ENCODE measurements at places on chromosomes 11 and 22. TPM values are rescaled to one million over a fixed set of nuclear protein-coding genes. Genes with fewer than 3 reads are reported as not detected.
A peak's percentile ranks its signal among the peaks of the same experiment; 100 is the strongest.

DNA sequence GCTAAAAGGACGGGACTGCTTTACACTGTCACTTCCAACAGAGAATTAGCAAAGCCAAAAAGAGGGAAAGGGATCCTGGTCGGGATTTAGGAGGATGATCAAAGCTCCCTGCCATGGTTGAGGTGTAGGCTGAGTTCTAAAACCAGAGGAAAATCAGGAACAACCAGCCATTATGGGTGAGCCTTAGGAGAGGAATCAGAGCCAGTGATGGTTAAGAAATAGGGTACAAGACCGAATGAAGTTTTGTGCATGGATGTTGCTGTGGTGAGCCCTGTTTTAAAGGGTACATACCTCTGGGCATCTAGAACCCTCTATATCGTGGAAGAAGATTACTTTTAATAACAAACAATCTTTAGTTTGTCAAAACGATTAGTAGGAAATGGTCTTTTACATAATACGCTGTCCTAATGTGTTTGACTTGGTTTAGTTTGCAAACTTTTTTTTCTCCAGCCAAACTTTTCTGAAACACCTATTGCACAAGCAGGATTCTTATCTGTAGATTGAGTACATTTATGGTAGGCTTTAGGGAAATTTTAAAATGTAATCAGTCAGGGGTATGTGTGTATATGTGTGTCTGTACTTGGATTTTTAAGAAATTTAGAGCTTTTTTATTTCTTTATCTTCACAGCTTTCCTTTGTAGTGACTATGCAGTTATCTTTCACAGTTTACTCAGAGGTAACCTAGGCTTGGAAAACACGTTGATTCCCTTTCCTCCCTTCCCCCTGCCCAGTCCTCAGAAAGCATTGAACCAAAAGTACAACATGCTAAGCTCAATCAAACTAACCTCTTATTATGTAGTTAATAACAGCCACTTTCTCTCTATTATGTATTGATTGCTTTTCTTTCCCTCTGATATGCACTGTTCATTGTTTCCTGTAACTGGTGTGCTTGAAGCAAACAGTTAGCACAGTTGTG, 26.8 kb downstream of the TRIM44 start:
- no peak for DNase-seq
- H3K27me3 ChIP-seq = no peaks in the 10 kb centered on the region
- H3K4me3 ChIP-seq = no peak overlapping the region
- peaks cover 44% of the 10 kb centered on the region for H3K36me3 ChIP-seq
- no peak overlapping the region for H3K27ac ChIP-seq

The CEP126 gene
- 1.3 TPM for total RNA-seq

GRCh38 chr22:33625959-33626358, 294.3 kb downstream of the LARGE1 start:
- H3K27ac ChIP-seq = no peak overlapping the region
- peaks cover 1% of the 10 kb centered on the region for H3K4me1 ChIP-seq
- no peak overlapping the region for H3K4me3 ChIP-seq
- no peaks in the 10 kb centered on the region for H3K36me3 ChIP-seq

The ELFN2 gene
- total RNA-seq = 0.05 TPM

DNA sequence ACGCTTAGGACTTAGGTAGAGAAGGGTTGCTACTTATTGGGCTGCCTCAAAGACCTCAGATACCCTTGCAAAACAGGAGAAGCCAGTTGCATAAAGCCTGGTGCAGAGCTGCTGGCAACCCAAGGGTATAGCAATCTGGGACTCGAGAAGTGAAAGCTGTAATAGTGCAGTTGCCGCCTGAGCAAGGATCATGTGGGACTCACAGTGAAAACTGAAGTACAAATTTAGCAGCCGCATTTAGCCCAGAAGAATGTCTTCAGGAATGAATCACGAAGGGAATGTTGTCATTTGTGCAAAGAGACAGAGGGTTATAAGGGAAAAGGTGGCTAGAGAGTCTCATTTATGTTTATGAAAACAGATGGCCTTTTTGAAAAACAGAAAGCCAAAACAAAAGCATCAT, 267.2 kb downstream of the TENM4 start:
- H3K27ac ChIP-seq = peak overlapping the region; percentile 31
- no peak overlapping the region for H3K4me3 ChIP-seq
- no peaks in the 10 kb centered on the region for H3K4me1 ChIP-seq
- no peaks in the 10 kb centered on the region for H3K36me3 ChIP-seq
- DNase-seq = peak; percentile 36

GRCh38 chr11:15836795-15837194, 519.6 kb downstream of the SOX6 start:
- no peaks in the 10 kb centered on the region for H3K4me1 ChIP-seq
- H3K27ac ChIP-seq = no peak overlapping the region
- H3K27me3 ChIP-seq = no peaks in the 10 kb centered on the region

The ACTN3 gene
- not detected for total RNA-seq

The POU2AF3 gene
- 0.18 TPM for total RNA-seq

- H3K4me1 ChIP-seq = peaks cover 3% of the 10 kb centered on the region
- H3K27ac ChIP-seq = no peak overlapping the region
- H3K27me3 ChIP-seq = no peaks in the 10 kb centered on the region
- no peak overlapping the region for H3K4me3 ChIP-seq
- no peaks in the 10 kb centered on the region for H3K36me3 ChIP-seq
These were observed 160.2 kb downstream of the FAT3 start for GRCh38 chr11:92384802-92385201.

The ROM1 gene
- 1.8 TPM for total RNA-seq

GRCh38 chr11:32421992-32422391, 13.3 kb downstream of the WT1 start:
- H3K36me3 ChIP-seq = no peaks in the 10 kb centered on the region
- peaks cover 47% of the 10 kb centered on the region for H3K4me1 ChIP-seq
- H3K27ac ChIP-seq = peak overlapping the region; percentile 37

The APOL4 gene
- total RNA-seq = 5.6 TPM

The SMTNL1 gene
- not detected for total RNA-seq

The OR51B5 gene
- total RNA-seq = not detected

The PANX2 gene
- 0.19 TPM for total RNA-seq

DNA sequence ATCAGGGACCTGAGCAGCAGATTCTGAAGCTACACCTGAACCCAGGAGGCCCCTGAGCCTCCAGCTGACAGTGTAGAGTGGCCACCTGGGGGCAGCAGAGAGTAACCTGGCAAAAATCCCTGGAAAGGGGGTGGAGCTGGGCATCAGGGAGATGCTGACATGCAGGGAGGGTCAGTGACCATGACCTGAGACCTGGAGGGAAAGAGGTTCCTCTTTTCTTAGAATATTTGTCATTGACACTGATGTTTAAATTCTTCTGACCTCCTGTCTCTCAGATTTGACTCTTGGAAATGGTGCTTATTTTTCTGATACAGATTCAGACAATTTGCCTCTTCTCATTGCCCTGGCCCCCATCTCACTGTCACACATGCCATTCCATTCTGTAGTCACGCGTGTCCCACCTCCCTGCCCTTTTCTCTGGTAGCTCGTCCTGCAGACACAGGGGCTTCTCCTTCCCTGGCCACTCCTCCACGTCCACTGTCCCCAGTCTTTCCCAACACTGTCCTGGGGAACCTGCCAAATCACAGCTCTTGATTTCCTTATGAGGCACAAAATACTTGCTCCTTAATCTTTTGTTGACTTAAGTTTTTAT, 117.2 kb upstream of the IGLL5 start:
- H3K4me3 ChIP-seq = no peak overlapping the region
- H3K27ac ChIP-seq = no peak overlapping the region
- peak; percentile 30 for DNase-seq
- peaks cover 11% of the 10 kb centered on the region for H3K4me1 ChIP-seq
- H3K27me3 ChIP-seq = peaks cover 31% of the 10 kb centered on the region

GRCh38 chr11:75823415-75823814, 8.4 kb downstream of the UVRAG start:
- H3K4me1 ChIP-seq = peaks cover 42% of the 10 kb centered on the region
- H3K36me3 ChIP-seq = no peaks in the 10 kb centered on the region
- no peaks in the 10 kb centered on the region for H3K27me3 ChIP-seq
- no peak overlapping the region for H3K4me3 ChIP-seq
- no peak for DNase-seq

The APOL6 gene
- total RNA-seq = 51.9 TPM

GRCh38 chr22:48102581-48102980, 1340.1 kb downstream of the TBC1D22A start:
- no peak overlapping the region for H3K4me3 ChIP-seq
- H3K36me3 ChIP-seq = no peaks in the 10 kb centered on the region
- H3K27ac ChIP-seq = no peak overlapping the region
- DNase-seq = no peak
- peaks cover 56% of the 10 kb centered on the region for H3K27me3 ChIP-seq
- H3K4me1 ChIP-seq = no peaks in the 10 kb centered on the region

The MS4A3 gene
- total RNA-seq = not detected

The SCN3B gene
- 1.5 TPM for total RNA-seq

GRCh38 chr11:95790933-95791708, 823 bp downstream of the CEP57 start:
- peaks cover 19% of the 10 kb centered on the region for H3K36me3 ChIP-seq
- H3K4me3 ChIP-seq = peak overlapping the region; percentile 85

DNA sequence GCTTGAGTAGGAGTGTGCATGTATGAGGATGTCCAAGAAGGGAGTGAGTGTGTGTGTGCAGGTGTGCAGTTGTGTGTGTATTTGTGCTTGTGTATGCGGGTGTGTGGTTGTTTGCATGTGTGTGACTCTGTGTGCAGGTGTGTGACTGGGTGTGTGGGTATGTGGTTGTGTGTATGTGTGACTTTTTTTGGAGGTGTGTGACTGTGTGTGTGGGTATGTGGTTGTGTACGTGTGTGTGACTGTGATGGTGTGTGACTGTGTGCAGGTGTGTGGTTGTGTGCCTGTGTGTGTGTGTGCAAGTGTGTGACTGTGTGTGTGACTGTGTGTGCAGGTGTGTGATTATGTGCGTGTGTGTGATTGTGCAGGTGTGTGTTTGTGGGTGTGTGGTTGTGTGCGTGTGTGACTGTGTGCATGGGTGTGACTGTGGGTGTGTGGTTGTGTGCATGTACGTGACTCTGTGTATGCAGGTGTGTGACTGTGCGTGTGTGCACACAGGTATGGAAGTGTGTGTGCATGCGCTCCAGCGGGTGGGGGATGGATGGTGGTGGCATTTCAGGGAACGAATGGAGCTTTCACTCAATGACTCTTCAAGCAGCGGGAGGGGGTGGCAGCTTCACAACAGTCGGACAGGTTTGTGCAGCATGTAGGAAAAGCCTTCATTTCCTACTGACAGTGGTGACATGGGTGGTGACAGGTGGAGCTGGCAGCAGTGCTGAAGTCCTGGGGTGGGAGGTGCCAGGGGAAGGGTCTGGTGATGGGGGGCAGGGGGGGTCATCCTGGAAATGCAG, 47.6 kb downstream of the CACNA1I start:
- H3K27me3 ChIP-seq = peaks cover 81% of the 10 kb centered on the region
- H3K36me3 ChIP-seq = no peaks in the 10 kb centered on the region
- no peak for DNase-seq
- no peaks in the 10 kb centered on the region for H3K4me1 ChIP-seq
- no peak overlapping the region for H3K27ac ChIP-seq

- peaks cover 77% of the 10 kb centered on the region for H3K36me3 ChIP-seq
- DNase-seq = no peak
- H3K4me1 ChIP-seq = peaks cover 58% of the 10 kb centered on the region
- no peak overlapping the region for H3K27ac ChIP-seq
- no peak overlapping the region for H3K4me3 ChIP-seq
These were observed 9.8 kb downstream of the LRRC32 start for GRCh38 chr11:76660533-76661305.

GRCh38 chr11:124891373-124891861, 6.2 kb downstream of the ROBO4 start:
- DNase-seq = peak; percentile 60
- H3K27ac ChIP-seq = peak overlapping the region; percentile 10
- H3K4me1 ChIP-seq = peaks cover 5% of the 10 kb centered on the region
- no peak overlapping the region for H3K4me3 ChIP-seq

DNA sequence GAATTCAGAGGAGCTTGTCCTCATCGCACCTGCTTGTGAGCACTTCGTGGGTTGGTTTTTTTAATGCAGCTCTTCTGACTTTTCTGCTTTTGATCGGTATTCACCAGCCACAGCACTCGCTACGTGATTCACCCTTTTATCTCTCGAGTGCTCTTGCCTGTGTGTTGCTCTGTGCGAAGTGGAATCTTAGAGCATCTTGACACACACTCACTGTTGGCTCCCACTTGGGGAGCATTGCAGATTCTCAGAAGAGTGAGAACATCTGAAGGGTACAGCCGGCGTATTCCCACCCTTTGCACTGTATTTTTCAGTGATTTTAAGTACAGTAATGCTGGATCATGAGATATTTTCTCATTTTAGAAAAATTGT, 10.9 kb downstream of the TNNT3 start:
- no peaks in the 10 kb centered on the region for H3K27me3 ChIP-seq
- DNase-seq = no peak

The HBB gene
- 217 TPM for total RNA-seq

GRCh38 chr22:48740086-48740730, 1087.5 kb downstream of the BRD1 start:
- no peaks in the 10 kb centered on the region for H3K4me1 ChIP-seq
- H3K36me3 ChIP-seq = no peaks in the 10 kb centered on the region
- no peak overlapping the region for H3K4me3 ChIP-seq
- no peaks in the 10 kb centered on the region for H3K27me3 ChIP-seq
- no peak overlapping the region for H3K27ac ChIP-seq

DNA sequence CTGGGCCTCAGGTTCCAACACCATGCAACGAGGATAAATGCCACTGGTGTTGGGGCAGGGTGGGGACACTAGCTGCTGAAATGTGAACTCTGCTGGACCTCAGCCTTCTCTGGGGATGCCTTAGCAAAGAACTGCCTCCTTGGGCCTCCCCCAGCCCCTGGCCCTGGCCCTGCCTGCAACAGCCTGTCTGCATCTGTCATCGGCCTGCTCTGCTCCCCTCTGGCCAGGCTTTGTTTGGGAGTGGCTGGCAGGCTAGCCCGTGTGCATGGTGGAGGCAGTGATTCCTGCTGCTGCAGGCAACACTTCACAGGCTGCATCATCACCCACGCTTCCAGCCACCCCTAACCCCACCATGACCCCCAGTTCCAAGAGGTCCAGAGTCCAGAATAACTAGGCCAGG, 11.5 kb upstream of the MYOD1 start:
- no peak overlapping the region for H3K27ac ChIP-seq
- no peak for DNase-seq
- H3K4me1 ChIP-seq = no peaks in the 10 kb centered on the region
- H3K27me3 ChIP-seq = peaks cover 6% of the 10 kb centered on the region
- H3K36me3 ChIP-seq = no peaks in the 10 kb centered on the region

The PHLDA2 gene
- total RNA-seq = 0.89 TPM

GRCh38 chr22:25566186-25566897, 1.9 kb downstream of the GRK3 start:
- no peaks in the 10 kb centered on the region for H3K36me3 ChIP-seq
- H3K27me3 ChIP-seq = no peaks in the 10 kb centered on the region
- H3K27ac ChIP-seq = no peak overlapping the region
- peaks cover 42% of the 10 kb centered on the region for H3K4me1 ChIP-seq
- DNase-seq = no peak

The XKR3 gene
- total RNA-seq = not detected

- no peak overlapping the region for H3K4me3 ChIP-seq
- no peaks in the 10 kb centered on the region for H3K36me3 ChIP-seq
- no peaks in the 10 kb centered on the region for H3K4me1 ChIP-seq
These were observed 162.7 kb upstream of the SORL1-AS1 start for GRCh38 chr11:121615501-121615900.

- H3K4me1 ChIP-seq = peaks cover 3% of the 10 kb centered on the region
- no peaks in the 10 kb centered on the region for H3K27me3 ChIP-seq
- peak overlapping the region; percentile 47 for H3K4me3 ChIP-seq
- no peaks in the 10 kb centered on the region for H3K36me3 ChIP-seq
These were observed 20.1 kb downstream of the ADA2 start for GRCh38 chr22:17199003-17199731.

The SHISA8 gene
- 1.3 TPM for total RNA-seq

The LSP1 gene
- 18.6 TPM for total RNA-seq
